M059J (cell line): ENCODE measurements at places on chromosomes 5 and 9.

DNA sequence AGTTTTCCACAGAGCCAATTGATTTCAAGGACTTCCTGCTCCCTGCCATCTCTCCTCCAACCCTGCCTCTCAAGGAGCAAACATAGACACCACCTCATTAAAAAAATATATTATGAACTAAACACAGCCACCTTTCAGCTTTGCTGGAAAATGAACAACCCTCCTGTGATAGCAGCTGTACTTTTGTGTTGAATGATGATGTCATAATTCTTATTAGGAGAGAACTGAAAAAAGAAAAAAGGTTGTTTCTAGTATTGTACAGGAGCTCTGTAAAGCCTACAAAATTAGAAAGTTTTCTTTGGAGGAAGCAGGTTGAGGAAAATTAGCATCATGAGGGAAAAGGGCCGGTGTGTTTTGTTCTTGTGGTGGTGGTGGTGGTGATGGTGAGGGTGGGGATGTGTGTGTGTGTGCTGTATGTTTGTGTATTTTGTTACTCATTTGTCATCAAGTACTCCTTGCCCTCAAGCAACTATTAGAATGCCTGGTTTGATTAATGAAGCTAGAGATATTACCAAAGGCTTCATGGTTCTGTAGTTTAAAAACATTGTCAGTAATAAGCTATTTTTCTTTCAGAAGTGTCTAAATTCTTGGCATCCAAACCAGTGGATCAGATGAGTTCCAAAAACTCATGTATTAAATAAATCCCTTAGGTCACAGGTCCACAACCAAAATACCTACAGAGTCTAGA lies 405.9 kb downstream of the TLE4 start:
- peak; percentile 18 for DNase-seq

GRCh38 chr5:154627698-154628678 lies 127.2 kb upstream of the LARP1 start:
- no peak for DNase-seq

DNA sequence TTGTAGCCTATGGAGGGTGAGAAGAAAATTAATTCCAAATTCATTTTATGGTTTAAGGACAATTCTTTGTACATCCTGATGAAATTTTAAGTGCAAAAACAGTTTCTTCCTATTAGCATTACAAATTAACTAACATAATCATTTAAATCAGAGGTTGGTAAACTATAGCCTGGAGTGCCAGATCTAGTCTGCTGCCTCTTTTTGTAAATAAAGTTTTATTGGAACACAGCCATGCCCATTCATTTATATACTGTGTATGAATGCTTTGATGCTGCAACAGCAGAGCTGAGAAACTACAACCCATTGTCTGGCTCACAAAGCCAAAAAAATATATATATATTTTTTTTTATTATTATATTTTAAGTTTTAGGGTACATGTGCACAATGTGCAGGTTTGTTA lies 80.2 kb downstream of the FNIP1 start:
- DNase-seq: no peak

GRCh38 chr5:52867809-52868208 lies 80.1 kb downstream of the ITGA1 start:
- DNase-seq: peak; percentile 48

DNA sequence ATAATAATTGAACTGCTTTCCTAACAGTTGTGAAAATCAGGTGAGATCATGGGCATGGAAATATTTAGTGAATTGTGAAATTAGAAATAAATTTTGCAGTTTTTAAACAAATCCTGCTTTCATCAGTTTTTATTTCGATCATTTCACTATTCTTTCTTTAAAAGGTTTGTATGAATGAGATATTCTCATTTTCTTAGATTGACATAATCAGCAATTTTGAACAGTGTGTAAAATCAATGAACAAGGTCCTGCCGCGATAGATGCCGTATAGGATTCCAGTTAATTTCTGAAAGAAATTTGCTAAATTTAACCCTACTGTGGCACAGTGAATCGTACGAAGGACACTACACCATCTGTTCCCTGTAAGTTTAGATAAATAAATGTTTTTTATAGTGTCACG lies 7.5 kb downstream of the RAD23B start:
- DNase-seq: no peak

GRCh38 chr5:145499483-145499882 lies 335.7 kb downstream of the PRELID2 start:
- DNase-seq: peak; percentile 55

DNA sequence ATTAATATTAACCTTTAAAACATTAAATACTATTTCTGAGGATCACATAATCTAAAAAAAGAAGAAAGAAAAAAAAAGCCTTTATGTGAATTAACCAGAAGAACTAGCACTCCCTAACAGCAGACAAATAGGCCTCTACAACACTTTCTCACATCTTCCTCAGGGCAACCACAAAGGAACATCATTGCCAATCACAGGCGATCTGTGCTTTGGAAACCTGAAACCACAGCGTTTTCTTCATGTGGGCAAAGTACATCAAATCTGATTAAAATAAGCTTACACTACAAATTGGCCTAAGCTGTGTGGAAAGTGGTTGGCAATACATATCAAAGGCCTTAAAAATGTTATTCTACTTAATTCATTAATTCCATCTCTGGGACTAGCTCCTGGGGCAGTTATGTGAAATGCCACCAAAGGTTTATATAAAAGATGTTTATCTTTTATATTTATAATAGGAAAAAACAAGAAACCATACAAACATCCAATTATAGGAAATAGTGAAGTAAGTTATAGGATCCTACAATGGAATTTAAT lies 184.8 kb upstream of the TBCA start:
- peak; percentile 57 for DNase-seq

- peak; percentile 65 for DNase-seq
These were observed 181.1 kb upstream of the SPEF2 start for GRCh38 chr5:35436400-35437057.

GRCh38 chr5:158234323-158235158 lies 375.6 kb upstream of the CLINT1 start:
- DNase-seq: peak; percentile 3

DNA sequence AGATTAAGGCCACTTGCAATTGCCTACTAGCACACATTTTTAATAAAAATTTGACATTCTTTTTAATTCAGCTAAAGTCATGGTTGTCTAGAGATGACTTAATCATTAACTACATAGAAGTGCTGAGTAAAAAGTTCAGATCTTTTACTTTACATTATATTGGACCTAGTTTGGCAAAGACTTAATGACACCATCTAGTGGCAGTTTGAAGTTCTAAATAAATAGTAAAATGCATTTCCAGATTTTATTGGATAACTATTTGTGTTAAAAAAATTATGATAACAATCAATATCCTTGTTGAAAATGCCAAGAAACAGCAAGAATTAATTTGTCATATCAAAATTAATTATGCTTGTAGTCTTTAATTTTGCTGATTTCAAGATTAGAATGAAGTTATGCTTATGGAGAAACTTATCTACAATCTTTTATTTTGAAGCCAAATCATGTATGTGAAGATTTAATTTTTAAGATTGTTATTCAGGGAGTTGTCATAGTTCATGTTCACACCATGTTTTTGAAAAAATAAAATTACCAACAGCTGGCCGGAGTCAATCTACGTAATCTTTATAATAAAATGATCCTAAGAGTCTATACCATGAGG lies 69.6 kb upstream of the PJA2 start:
- peak; percentile 16 for DNase-seq

GRCh38 chr9:115063058-115063845 lies 54.7 kb downstream of the TNC start:
- peak; percentile 85 for DNase-seq

DNA sequence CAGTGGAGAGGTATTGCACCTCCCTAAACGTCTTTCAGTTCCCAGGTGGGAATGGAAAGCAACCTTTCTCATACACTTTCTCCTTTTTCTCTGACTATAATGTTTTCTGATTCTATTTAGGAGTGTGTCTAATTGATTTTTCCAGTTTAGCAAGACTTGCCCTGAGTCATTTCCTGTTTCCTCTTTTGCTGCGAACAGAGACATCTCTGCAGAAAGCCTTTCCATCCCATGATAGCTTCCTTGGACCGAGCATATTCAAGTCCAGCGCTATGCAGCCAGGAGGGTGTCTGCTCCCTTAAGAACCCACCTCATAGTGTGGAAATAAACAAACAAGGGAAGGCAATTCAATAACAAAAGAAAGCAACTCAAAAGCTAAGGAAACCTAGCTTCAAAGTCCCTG lies 60.0 kb upstream of the CDH6 start:
- peak; percentile 70 for DNase-seq

- no peak for DNase-seq
These were observed 28.5 kb downstream of the MVB12B start for GRCh38 chr9:126354887-126355770.

DNA sequence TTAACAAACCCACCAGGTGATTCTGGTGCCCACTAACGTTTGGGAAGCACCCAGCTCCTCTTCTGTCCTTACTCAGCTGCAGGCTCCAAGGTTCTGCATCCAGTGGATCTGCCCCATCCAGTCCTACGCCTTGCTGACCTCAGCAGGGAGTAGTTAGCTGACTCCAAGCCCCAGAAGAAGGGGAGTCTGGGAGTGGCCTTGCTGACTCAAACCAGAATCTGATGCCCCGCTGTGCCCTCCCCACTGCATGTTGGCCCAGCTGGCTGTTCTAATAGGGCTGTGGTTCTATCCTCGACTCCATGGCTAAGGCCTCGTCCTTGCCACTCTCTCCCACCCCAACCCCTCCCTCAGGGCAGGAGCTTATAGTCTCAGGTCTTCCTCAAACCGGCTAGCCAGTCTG lies 136.3 kb downstream of the TTLL11 start:
- peak; percentile 45 for DNase-seq

GRCh38 chr9:89632192-89632733 lies 27.5 kb downstream of the GADD45G start:
- no peak for DNase-seq

GRCh38 chr5:56406221-56406620 lies 173.1 kb upstream of the ANKRD55 start:
- peak; percentile 27 for DNase-seq

- no peak for DNase-seq
These were observed 23.8 kb downstream of the GDA start for GRCh38 chr9:72173080-72173479.

DNA sequence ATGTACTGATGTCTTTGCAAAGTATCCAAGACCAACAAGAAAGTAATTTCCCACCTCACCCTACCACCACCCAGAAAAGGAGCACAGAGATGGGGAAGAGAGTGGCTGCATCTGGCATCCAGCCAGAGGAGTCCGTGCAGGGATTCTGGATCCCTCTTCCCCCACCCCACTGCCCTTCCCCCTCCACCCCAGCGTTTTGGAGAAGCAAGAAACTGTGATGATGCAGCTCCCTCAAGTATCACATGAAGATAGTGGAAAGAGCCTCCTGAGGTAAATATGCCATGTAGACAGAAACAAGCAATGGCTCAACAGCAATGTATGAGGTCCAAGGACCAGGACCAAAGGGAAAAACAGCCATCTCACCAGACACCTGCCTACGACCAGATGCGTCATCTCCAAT lies 153.8 kb downstream of the DEPDC1B start:
- DNase-seq: no peak

DNA sequence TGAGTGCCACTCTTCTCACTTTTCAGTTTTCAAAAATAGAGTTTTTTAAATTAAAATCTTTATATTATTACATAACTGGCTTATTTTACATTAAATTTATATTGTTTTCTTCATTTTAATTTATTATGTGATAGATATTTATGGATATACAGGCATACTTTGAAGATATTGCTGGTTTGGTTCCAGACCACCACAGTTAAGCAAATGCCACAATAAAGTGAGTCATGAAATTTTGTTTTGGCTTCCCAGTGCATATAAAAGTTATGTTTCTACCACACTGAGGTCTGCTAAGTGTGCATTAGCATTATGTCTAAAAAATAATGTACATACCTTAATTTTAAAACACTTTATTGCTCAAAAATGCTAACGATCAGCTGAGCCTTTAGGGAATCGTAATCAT lies 47.4 kb downstream of the NDUFS4 start:
- peak; percentile 16 for DNase-seq

- DNase-seq: no peak
These were observed 139.0 kb upstream of the PRDM9 start for GRCh38 chr5:23368393-23368792.

DNA sequence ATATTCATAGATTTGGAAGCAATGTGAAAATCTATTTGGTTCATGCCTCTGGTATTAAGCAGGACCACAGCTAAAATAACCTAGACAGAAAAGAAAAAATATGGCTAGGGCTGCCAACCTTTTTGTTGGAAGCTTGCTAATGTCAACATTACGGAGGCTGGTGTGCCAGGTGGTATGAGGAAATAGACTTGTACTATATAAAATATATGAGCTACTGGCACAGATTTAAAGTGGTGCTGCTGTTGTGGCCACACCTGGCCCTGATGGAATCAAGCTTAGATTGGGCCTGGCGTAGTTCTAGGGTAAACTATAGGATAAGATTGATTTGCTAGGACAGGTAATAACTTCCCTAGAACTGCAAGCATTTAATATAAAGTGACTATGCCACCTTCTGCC lies 10.6 kb upstream of the PARP8 start:
- no peak for DNase-seq
